ENCODE measurements at places on chromosomes 11 and 22.

DNA sequence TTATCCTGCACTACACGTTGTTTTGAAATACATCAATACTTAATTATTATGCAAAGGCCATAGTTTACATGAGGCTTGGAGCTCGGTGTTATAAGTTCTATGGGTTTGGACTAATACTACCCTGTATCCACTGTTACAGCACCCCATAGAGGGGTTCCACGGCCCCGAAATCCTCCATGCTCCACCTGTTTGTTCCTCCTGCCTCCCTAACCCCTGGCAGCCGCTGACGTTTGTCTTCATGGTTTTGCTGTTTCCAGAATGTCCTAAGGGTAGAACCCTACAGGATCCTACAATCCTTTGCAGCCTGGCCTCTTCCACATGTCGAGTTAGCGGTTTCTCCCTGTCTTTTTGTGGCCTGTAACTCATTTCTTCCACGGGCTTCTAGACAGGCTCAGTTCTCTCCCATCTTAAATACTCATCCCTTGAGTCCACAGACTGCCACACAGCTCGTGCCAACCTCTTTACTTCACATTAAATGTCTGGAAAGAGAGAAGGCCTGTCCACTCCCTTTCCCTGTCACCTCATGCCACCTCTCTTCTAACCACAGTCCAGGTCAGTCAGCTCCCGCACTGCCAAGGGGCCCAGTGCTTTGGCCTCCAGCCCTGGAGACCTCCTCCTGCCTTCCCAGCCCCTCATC is 42.4 kb upstream of the TH start:
- DNase-seq, result no peak

DNA sequence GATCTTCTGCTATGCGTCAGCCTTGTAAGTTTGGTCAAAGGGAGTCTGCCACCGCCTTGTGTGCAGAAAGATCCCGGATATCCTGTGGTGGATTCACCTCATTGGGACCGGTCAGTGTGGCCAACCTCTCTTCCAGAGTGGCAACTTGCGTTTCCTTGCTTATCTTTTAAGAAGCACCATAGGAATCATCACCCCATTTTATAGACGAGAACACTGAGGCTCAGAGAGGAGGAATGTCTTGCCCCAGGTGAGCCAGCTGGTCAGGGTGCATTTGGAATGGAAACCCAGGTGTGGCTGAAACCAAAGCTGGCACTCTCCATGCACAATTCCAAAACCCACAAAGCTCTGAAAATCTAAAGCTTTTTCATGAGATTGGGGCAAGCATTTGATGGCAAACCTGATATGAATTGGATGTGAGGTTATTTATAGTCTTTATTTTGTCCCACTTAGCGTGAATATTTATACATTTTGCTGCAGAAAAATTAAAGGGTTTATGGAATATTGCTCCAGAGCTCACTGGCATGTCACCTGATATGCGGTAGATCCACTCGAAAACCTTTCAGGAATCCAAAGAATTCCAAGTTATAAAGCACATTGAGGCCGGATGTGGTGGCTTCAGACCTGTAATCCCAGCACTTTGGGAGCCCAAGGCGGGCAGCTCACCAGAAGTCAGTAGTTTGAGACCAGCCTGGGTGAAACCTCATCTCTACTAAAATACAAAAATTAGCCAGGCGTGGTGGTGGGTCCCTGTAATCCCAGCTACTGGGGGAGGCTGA is 12.1 kb upstream of the EIF3D start:
- no peak for DNase-seq

DNA sequence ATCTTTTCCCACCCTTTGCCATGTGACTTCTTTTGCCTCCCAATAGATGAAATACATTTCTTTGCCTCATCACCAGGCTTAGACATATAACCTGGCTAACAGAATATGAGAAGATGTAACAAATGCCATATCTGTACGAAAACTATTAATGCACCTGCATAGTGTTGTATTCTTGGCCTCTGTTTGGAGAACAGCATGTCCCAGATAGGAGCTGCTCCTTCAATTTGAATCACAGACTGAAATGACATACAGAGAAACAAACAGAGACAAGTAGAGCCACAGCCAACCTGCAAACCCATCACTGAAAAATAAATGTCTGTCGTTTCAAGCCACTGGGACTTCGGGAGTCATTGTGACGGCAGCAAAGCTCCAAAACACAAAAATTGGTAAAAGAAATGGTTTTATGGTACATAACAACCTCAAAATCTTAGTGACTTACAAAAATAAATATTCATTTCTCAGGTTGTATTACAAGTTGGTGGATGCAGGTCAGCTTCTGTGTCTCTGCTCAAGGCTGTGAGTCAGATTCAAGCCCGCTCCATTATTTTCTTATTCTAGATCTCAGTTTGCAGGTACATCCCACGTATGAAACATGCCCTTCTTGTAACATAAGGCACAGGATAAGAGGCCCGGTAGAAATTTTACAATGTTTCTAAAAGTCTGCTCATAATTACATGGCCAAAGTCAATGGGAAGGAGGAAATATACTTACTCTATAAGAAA is 171.3 kb upstream of the SOX6 start:
- DNase-seq, result no peak

- no peak for DNase-seq
Observed at GRCh38 chr11:110857892-110858546, 145.8 kb upstream of the ARHGAP20 start.

- no peak for DNase-seq
Observed at GRCh38 chr22:45626198-45626651, 45.4 kb upstream of the ATXN10 start.

GRCh38 chr11:57459164-57460021 is 935 bp upstream of the RTN4RL2 start:
- DNase-seq, result no peak

GRCh38 chr11:71426413-71426812 is 21.8 kb downstream of the DHCR7 start:
- no peak for DNase-seq
